ENCODE measurements at places on chromosomes 6 and 20.

- no peak for DNase-seq
Measured at GRCh38 chr6:35056952-35057351, 84.2 kb downstream of the TCP11 start.

GRCh38 chr20:57895161-57895855 is 185.5 kb upstream of the PMEPA1 start:
- DNase-seq: no peak

- DNase-seq: no peak
Measured at GRCh38 chr6:167455371-167455770, 130.5 kb downstream of the TTLL2 start.

DNA sequence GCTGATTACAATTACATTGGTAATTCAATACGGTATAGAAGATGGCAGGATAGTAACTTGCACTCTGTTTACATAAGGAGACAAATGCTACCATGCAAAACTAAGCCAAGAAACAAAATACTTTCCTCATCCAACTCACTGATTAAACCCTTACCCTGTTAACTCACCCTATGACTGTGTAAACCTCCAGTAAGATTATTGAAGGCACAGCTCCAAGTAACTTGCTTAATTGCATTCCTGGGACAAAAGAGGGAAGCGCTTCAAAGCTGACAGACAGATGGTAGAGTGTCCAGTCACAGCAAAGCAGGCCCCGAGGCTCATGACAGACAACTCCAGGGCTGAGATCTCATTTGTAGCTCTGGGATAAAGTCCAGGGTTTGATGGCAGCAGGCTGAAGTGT is 6.9 kb upstream of the KIF16B start:
- no peak for DNase-seq

GRCh38 chr6:91447081-91447480 is 860.2 kb upstream of the MAP3K7 start:
- no peak for DNase-seq

GRCh38 chr6:146787876-146788508 is 189.2 kb downstream of the ADGB start:
- no peak for DNase-seq

GRCh38 chr6:32184084-32184640 is at the start of gene AGER:
Gene AGER (minus strand): TSS chr6:32184253. CDS start chr6:32184222, 31 bp downstream.
- DNase-seq: no peak

- no peak for DNase-seq
Measured at GRCh38 chr6:142294679-142295078, 7.1 kb upstream of the ADGRG6 start.

GRCh38 chr20:32019156-32019510 is 8.9 kb downstream of the CCM2L start:
- DNase-seq: no peak

GRCh38 chr6:53543359-53544216 is 1.3 kb downstream of the GCLC start:
- no peak for DNase-seq

DNA sequence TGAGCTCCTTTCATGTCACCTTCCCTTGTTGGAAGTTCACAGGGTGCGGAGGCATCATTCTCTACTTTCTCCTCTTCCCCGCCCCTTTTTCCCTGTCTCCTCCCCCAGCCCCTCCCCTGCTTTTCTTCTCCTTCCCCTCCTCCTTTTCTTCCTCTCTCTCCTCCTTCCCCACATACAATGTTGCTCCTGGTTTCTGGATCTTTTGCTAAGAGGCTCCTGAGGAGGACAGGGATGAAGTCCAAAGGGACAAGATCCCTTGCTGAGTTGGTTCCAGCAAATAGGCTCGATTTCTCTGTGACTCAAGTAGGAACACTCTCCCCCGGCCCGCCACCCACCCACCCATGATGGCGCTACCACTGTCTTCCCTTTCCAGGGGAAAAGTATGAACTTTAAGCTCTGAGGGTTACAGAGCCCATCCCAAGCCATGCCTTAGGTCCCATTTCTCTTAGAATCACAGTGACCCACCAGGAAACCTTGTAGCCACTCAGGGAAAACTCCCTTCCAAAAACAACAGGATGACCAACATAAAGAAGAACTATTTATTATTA is 852 bp upstream of the TFEB start:
- no peak for DNase-seq

GRCh38 chr20:17438436-17439039 is 92.6 kb downstream of the BFSP1 start:
- DNase-seq: no peak

DNA sequence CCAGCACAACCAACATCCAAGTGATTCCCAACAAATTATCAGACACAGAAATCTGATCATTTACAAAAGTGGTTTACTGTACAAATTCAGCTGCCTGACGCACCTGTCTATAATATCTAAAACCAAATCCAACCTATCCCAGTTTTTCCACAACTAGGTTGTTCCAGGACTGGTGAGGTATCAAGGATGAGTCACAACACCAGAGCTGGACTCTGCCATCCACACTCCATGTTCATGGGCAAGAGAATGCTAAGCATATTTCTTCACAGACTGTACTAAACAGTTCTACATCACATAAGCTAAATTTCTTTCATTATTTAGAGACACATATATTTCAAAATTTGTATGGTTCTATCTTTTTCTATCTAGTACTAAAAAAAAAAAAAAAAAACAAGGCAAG is 141.6 kb downstream of the BTBD9 start:
- DNase-seq: no peak

- no peak for DNase-seq
Measured at GRCh38 chr6:168949981-168950857, 303.4 kb downstream of the THBS2 start.

DNA sequence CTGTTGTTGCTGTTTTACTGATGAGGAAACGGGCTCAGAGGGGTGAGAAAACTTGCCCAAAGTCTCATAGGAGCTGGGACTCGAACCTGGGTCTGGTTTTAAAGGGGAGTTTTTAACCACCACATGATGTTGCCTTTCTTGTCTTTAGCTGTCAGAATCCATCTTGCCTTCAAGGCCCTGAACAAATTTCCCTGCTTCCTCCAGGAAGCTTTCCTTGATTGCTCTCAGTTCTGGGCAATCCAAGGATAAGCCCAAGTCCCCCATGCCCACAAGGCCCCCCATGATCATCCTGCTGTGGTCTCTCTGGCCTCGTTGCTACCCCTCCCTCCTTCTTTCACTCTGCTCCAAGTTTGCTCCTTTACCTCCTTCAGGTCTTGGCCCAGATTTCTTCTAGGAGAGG is 73.5 kb downstream of the CD40 start:
- no peak for DNase-seq

- DNase-seq: no peak
Measured at GRCh38 chr6:68651011-68651985, 16.2 kb downstream of the ADGRB3 start.

- no peak for DNase-seq
Measured at GRCh38 chr6:79384845-79385244, 150.4 kb upstream of the HMGN3 start.

DNA sequence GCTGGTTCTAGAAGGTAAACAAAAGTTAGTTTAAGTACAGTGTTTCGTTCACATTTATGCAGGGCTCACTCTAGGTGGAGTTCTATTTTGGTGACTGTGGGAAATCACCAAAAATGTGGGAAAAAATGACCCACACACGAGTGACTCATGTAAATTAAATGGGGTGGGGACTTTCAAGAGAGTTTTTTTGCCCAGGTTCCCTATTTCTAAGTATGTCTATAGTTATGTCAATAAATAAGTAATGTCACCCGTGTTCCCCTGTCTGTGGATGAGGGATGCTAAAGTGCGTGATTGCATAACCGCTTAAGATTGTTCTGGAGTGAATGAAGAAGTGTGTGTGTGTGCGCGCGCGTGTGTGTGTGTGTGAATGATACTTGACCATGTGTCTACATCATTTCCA is 69.1 kb downstream of the MYB start:
- DNase-seq: no peak

DNA sequence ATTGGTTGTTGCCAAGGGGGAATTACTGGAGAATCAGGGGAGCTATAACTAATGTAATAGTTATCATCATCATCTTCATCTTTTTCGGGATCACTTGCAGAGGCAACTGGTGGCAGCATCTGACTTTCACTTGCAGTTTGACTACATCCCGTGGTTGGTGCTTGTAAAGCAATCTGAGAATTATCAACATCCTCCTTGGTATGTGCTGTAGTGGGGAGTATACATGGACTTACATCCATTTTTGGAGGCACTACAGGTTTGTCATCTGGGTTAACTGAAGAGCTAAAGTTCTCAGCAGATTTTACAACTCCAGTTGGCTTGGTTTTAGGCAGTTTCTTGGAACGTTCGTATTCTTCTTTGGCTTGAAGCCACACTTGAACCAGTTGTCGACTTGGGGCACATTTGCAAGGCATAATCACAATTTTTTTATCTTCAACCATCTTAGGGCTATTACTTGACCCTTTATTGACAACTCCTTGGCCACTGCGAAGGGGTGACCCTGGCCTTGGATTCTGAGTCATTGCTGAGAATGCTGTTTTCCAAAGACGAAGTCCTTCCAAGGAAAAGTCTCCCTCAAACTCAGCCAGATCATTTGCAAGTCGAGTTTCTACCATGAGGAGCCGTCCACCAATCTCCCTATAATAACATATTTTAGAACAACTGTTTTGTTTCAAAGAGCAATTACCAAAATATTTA is 115.5 kb downstream of the REV3L start:
- no peak for DNase-seq

GRCh38 chr20:1775117-1775516 is 117.5 kb upstream of the SIRPG start:
- no peak for DNase-seq

- no peak for DNase-seq
Measured at GRCh38 chr6:38688579-38689087, 14.3 kb downstream of the GLO1 start.

- no peak for DNase-seq
Measured at GRCh38 chr6:135006386-135006914, 48.2 kb downstream of the HBS1L start.

- no peak for DNase-seq
Measured at GRCh38 chr6:161318456-161318855, 44.6 kb upstream of the AGPAT4 start.

DNA sequence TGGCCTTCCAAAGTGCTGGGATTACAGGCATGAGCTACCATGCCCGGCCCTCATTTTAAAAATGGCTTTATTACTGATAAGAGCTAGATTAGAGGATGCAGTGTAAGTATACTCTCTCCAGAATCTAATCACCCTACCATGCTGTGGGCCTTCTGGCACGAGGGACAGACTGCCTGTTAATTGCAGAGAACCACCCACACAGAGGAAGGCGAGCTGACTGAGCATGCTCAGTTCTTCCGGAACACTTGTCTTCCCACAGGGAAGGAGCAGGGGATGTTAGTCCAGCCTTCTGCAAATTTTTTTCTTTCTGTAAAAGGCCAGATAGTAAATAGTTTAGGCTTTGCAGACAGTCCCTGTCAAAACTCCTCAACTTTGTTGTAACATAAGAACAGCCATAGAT is 48.9 kb downstream of the ALDH5A1 start:
- no peak for DNase-seq

- DNase-seq: no peak
Measured at GRCh38 chr20:49759266-49759950, 45.7 kb upstream of the B4GALT5 start.

DNA sequence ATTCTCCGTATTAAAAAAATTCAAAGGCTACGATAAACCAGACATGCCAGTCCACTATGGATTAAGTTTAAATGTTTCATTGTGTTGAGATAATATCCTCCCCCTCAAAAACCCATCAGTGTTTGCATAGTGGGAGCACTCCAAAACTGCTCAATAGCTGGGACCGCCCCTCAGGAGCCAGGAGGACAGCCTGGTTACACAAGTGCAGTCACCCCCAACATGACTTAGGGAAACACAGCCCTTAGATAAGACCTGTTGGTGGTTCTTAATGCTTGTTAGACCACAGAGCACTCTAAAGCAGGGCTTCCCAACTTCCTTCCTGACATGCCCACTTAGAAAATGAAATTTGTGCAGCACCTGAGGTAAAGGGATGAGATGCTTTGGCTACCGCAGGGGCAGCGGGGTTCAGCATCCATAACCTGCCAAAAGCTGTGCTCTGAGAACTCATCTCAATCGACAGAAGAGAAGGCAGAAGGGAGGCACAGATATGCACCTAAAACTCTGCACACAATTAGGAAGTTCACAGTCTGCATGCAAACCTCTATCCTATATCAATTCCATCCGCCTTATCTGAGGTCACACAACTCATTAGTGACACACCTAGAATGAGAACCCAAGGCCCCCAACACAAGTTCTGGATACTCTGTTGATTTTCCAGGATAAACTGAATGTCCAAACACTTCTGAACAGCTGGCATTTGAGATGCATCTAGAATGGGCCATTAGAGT is 74.3 kb downstream of the RALGAPA2 start:
- DNase-seq: no peak

DNA sequence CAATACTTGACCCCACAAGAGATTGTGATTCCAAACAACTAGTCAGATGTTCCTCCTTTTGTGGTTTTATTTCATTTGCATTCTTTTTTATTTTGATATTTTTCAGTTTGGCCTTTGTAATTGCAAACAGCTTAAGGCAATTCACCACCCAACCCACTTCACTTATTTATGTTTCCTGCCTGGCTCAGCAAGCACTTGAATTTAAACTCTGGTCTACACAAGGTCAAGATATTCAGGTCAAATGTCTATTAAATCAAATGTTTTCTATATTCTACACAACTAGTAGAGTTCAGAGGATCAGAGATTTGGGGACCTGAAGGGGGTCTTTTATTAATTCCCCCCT is 100.1 kb downstream of the SGK1 start:
- DNase-seq: no peak

Data from cortex of kidney (tissue), 1 donor.